NCI-H226 (cell line): ENCODE measurements at places on chromosomes 7 and 10.

DNA sequence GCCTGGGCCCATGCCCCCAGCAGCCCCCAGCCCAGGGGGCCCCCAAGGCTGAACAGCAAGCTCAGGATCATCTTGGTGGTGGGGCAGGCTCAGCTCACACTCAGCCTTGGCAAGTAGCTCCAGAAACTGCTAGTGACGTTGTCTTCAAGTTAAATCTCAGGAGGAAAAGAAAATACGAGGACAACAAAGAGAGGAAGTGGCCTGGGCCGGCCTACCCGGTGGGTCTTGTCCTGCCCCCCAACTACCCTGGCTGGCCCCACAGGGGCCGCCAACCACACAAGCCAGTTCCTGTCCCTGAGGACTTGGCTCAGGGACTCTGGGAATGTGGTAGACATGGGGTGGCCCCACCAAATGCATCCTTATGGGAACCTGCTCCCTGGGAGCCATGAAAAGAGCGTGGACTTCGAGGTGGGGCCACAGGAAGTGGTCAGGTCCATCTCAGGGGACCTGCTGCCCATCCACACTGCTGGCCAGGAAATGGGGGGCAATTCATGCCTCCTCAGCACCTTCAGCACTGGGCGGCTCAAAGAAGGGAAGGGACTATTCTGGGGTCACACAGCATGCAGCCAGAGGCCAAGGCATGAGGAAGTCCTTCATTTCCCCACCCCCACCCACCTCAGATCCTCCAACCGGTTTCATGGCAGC, at the start of gene MMRN2:
Gene MMRN2, minus strand, starts transcription at position 145 of the 645 bp plus-strand sequence. Its CDS starts 74 bp downstream, at position 71.
- no peak for DNase-seq

- DNase-seq = no peak
Measured at GRCh38 chr7:40525764-40526163, 391.0 kb downstream of the SUGCT start.

GRCh38 chr7:21542891-21543527, at the start of gene DNAH11:
Gene DNAH11 (plus strand): TSS chr7:21543039. CDS start chr7:21543246, 207 bp downstream.
- DNase-seq = no peak

DNA sequence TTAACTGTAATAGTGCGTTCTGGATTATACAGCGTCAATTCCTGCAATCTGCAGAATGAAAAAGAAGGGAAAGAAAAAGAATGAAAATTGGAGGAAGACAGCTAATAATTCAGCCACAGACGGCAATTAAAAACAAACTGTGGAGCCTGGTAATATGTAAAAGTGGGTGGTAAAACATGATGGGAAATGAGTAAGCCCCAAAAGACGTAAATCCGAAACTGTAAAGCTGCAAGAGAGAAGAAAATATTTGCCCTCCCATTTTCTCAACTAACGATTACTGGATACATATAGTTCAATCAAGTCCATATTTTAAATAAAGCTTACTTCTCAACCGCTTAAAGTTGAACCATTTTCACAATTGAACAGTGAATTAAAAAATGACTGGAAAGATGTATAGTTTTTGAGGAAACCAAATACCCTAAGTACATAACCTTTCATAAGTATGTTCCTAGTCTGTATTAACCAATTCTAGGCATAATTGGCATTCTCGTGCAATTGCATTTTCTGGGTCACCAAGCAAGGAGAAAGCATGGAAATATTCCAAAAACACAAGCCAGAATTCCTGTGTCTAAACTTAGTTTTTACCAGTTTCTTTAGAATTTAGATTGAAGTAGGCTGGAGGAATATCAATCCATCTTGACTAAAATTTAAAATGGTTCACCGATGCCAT, 44.8 kb downstream of the MALSU1 start:
- DNase-seq = no peak

DNA sequence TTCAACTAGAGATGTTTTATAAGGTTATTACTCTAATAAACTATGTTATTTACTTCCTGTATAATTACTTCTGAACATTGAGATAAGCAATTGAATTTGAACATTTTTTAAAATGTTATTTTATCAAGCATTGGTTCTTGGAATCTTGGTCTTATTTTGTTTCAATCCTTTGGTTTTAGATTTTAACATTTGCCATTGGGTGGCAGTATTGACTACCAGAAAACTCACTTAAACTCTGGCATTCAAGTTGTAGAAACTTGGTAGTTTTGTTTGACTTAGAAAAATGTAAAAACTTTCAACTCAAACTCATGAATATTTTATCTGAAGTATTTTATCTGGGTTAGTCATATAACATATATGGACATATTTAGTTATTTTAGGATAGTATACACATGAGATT, 48.1 kb downstream of the ATRNL1 start:
- DNase-seq = no peak

DNA sequence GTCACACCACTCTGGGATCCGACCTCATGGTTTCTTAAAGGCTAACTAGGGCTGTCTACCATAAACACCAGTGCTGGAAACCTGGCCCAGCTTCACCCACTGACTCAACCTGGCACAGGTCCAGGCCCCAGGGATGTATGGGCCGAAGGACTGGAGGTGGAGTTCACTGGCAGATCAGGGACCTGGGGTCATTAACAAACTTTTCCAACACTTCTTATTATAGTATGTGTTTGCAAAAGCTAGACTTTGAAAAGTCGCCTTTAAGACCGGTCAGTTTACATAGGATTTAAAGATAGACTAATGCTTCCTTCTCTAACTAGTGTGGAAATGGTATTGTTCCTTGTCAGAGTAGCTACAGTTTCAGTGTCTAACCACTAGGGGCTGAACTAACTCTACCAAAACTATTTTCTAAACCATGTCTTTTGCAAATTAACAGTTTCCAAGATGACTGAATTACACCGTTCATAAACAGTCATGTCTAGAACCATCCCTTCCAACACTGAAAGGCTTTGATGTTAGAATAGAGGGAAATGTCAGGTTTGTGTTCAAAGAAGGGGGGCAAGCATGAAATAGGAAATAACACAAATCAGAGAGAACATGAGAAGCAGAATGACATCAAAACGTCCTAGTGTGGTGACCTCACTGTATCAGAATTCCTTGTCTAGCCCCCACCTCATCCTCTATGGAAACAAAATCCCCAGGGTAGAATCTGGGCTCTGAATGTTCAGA, 29.7 kb downstream of the STN1 start:
- DNase-seq = peak; percentile 79

DNA sequence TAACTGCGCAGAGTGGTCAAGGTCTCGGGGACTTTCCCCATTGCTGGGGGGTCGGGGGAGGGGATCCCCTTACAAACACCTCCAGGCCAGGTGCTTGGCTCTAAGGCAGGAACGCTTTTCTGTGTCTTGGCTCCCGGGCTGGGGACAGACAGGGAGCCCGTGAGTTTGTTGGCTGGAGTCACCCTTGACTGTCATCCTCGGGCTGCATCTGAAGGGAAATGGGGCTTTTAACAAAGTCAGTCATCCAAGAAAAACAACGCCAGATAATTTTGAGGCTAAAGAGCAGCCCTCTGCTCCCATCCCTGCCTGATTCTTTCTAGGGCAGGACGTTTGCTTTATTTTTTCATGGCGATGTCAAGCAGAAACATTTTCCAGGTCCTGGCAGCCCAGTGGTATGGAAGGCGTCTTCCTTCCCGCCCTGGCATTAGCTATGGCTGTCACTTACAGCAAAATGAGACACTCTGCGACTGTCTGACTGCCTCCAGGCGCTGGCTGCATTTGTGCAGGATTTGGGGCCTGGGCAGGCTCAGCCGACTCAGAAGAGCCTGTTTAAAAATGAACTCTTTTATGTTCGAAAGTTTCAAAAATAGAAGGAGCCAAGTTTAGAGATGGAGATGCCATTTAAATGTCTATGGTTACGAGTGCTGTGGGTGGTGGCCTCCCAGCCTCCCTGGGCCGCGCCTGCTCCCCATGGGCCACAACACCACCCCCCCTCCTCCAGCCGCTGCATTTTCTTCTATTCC, 54.7 kb upstream of the TNS3 start:
- DNase-seq = no peak

DNA sequence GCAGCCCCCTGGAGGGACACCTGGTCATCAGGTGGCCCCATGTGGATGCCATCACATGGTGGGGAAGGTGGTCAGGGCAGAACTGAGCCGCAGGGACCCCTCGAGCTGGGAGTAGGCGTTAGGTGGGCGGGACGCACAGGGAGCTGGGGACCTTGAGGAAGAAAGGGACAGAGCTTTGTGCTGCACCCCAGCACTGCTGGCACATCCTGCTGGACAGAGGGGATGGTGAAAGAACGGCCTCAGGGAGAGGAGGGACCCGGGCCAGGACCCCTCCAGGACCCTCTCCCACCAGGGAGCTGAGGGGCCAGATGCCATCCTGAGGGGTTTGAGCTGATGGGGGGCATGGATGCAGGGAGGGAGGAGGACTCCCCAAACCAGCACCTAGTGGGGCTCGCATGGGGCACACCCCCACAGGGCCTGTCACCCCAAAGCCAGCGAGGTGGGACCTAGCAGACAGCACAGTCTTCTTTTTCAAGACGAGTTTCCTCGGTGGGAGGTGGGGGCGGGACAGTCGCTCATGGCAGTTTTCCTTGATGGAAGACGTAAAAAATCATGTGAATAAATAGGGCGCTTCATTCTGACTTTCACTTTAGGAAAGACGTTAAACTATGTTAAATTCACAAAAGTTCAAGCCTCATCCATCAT, 43.3 kb downstream of the STK32C start:
- no peak for DNase-seq

GRCh38 chr10:122435212-122435827, 19.1 kb upstream of the ARMS2 start:
- DNase-seq = no peak
